ENCODE measurements at places on chromosomes 13 and 19.
A peak's percentile ranks its signal among the peaks of the same experiment; 100 is the strongest.

GRCh38 chr19:31275068-31275334 lies 74.2 kb downstream of the TSHZ3 start:
- no peak for DNase-seq

DNA sequence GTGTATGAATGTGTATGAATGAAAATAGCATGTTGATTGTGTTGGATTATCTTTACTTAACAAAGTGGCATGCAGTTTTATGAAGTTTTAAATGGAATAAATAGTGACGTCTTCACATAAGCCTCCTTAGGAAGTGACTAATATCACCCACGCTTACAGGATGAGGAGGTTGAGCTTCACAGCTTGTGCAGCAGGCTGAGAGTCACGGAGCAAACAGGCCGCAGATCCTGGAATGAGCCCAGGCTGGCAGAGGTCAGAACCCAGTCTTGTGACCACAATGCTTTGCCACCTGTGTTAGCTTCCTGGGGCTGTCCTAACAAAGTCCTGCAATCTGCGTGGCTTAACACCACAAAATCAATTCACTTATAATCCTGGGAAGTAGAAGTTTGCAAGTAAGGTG lies 20.8 kb downstream of the LAIR2 start:
- peak; percentile 38 for DNase-seq

DNA sequence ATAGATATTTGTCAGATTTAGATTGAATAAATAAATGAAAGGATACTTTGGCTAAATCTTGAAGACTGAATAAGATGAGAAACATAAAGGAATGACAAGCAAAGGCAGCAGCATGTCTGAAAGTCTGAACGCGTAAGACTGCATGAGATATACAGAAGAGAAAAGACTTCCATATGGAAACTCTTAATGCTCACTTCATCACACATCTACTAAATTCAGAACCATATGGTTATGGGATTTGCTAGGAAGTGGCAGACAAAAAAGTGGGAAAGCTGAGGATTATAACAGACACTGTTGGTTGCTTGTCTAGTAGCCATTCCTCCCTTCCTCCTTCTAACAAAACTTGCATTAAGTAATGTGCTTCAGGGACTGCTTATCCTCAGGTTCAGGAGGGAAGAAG lies 446.7 kb downstream of the KCTD12 start:
- DNase-seq = no peak

- no peak for DNase-seq
Measured at GRCh38 chr19:3995607-3996006, 10.3 kb upstream of the EEF2 start.

DNA sequence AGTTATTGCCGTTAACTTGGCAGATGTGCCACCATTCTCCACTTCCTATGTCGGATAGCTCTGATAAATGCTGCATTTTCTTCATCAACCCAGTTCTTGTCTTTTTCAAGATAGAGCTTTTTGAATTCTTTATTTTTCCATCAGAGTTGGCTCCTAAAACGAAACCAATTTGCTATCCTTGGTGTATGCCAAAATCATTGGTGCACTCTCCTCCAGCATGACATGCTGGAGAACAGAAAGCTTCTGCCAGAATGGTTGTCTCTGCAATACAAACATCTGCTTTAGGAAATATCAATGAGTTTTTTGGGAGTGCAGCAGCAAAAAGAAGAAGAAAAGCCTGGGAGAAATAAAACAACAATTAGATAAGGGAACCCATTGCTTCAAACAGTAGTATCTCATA lies 124.2 kb downstream of the CDK8 start:
- DNase-seq = no peak

DNA sequence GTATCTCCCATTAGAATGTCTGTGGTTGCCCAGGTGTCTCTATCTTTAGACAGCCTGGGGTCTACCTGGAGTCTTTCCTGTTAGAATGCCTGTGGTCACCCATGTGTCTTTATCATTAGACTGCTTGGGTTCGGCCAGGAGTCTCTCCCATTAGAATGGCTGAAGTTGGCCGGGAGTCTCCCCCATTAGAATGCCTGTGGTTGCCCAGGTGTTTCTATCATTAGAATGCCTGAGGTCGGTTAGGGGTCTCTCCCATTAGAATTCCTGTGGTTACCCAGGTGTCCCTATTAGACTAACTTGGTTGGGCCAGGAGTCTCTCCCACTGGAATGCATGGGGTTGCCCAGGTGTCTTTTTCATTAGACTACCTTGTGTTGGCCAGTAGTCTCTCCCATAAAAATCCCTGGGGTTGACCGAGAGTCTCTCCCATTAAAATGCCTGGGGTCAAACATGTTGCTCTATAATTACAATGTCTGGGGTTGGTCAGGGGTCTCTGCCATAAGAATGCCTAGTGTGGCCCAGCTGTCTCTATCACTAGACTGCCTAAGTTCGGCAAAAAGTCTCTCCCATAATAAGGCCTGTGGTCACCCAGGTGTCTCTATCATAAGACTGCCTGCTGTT lies 1448.7 kb downstream of the UQCRFS1 start:
- no peak for DNase-seq

GRCh38 chr19:32869966-32870573 lies 503 bp upstream of the SLC7A9 start:
- DNase-seq = no peak

DNA sequence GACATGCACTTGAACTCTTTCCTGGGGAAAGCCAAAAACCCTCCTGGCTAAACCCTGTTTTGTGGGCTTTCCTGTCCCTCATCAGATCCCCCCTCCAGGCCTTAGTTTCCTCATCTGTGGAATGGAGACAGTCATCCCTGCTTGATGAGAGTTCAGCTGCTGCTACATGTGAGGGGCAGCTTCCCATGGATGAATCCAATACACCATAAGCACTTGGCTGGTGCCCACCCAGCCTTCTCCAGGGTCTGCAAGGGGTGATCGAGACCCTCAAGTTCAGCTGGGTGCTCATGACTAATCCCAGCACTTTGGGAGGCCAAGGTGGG lies 21.6 kb downstream of the IL12RB1 start:
- no peak for DNase-seq

DNA sequence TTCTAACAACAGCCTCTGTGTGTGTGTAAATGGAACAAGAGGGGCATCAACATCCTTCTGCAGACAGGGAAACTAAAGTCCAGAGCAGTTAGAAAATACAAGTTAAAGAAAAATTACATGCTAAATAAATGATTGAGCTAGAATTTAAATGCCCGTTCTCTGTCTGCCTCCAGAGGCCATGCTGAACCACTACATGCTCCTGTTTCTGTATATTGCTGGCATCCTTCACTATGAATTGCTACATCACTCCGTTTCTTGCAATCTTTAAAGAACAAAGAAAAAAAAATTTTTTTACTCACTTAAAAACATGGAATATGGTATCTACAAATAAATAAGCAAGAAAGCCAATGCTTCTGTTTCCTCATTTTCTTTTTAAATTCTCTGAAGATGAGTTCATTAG lies 47.9 kb downstream of the DCT start:
- no peak for DNase-seq

DNA sequence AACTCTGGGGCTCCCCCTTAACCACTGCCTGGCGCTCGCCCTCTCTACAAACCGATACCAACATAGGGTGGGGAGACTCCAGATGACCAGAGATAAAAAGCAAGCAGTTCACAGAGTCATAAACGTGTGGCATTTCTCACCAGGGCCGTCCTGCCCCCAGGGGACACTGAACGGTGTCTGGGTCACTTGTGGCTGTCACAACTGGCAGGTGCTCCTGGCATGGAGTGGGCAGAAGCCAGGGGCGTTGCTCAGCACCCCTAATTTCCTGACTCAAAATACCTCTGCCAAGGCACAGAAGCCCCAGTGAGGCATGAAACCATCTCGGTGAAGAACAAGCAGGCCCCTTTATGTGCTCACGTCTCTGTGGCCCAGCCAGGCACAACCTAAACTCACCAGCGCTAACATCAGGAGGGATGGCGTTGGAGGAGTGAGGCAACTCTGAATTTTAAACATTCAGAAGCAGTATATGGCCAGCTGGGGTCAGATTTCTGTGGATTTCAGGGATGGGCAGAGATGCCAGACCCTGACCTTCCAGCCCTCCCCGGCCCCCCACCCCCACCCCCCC lies 1.8 kb downstream of the PIP5K1C start:
- no peak for DNase-seq

DNA sequence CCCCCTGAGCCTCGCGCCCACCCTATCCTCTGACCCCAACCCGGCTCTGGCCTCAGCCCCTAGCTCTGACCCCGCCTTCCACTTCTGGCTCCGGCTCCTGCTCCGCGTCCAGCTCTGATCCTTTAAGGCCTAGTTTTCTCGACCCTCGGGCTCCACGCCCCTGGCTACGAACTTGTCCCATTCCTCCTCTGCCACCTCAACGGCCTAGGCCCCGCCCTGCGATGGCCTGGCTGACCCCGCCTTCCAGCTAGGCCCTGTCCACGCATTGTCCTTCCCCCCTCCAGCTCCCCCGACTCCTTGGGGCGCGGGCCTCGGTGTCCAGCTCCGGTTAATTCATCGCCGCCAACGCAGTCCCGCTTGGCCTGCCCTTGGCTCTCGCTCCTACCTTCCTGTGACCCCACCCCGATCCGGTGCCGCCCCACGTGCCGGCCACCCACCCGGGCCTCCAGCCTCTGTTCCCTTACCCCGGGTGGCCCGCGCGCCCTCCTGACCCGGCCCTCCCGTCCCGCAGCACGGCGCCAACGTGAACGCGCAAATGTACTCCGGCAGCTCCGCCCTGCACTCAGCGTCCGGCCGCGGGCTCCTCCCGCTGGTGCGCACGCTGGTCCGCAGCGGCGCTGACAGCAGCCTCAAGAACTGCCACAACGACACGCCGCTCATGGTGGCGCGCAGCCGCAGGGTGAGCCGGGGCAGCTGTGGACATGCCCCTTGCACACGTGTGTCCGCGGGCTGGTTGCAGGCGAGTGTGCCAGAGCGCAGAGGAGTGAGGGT lies 9.4 kb downstream of the BCL3 start:
- DNase-seq = no peak

DNA sequence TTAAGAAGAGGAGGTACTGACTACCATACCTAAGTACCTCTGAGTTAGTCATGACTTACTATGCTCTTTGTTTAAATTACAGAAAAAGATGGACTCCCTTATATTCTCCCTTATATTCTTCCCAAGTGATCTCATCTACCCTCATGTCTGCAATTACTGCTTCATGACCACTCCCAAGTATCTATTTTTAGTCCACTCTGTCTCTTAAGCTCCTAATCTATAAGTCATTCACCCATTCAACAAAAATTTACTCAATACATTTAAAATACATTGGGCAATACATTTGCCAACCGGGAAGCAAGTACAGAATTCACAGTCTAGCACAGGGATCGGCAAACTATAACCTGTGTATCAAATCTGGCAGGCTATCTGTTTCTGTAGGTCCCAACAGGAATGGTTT lies 42.6 kb downstream of the KPNA3 start:
- DNase-seq = no peak

- no peak for DNase-seq
Measured at GRCh38 chr19:34128558-34129250, 43.6 kb upstream of the LSM14A start.

DNA sequence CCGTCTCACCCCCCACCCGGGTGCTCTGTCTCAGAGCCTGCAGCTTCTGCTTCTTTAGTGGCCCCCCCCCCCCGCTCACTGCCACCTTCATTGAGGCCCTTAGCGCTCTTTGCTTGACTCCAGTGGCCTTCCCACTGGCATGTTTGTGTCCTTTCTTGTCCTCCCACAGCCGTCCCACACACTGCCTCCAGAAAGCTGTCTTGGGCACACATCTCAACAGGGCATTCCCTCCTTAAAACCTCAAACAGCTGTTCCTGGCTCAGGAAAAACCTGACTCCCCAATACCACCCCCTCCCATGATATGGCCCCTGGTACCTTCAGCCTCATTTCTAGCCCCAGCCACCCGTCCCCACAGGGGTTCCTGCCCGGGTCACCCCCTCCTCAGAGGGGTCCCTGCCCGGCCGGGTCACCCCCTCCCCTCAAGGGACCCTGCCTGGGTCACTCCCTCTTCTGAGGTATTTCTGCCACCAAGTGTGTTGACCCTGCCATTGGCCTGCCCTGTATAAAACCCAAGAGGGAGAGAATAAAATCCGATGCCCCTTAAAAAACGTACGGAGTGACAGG lies 8.9 kb downstream of the B3GLCT start:
- DNase-seq = no peak

- DNase-seq = no peak
Measured at GRCh38 chr13:43572656-43573360, 214.0 kb downstream of the ENOX1 start.

- peak; percentile 81 for DNase-seq
Measured at GRCh38 chr19:11924886-11925650, at the start of gene ZNF700. Gene ZNF700 (plus strand): TSS chr19:11925107. CDS start chr19:11925211, 104 bp downstream.

DNA sequence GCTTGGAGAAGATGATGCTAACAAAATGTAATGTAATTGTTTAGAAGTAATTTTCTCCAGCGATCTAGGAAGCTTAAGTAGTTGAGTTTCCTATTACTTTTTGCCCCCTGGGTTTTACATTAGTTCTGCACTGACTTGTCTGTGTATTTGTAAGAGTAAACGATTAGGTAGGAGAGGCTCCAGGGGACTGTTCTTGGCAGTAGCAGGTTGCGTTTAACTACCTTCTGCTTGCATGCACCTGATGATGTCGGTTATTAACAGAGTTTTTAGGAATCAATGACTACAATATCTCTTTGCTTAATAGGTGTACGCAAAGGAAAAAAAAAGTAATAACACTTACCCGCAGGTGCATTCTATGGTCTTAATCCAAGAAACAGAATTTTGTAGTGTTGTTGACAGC lies 18.3 kb upstream of the UGGT2 start:
- no peak for DNase-seq

- no peak for DNase-seq
Measured at GRCh38 chr13:114311908-114312307, 2.4 kb upstream of the CHAMP1 start.

DNA sequence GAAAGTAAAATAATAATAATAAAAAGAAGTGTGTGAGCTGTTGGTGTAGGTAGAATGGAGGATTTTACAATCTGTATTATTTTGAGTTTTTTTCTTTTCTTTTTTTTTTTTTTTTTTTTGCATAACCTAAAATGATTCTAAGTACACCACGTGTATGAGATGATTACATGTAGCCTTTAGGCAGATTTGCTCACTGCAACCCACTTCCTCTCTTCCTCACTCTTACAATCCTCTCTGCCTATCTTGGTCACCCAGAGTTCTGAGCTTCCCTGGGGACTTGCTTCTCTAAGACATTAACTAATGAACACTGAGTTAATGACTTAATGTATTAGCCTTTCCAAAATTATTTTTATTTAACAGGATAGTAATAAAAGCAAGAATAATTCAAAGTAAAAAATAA lies 1169.6 kb downstream of the EFNB2 start:
- DNase-seq = no peak

GRCh38 chr19:18415178-18415867 lies 3.9 kb upstream of the SSBP4 start:
- DNase-seq = no peak

DNA sequence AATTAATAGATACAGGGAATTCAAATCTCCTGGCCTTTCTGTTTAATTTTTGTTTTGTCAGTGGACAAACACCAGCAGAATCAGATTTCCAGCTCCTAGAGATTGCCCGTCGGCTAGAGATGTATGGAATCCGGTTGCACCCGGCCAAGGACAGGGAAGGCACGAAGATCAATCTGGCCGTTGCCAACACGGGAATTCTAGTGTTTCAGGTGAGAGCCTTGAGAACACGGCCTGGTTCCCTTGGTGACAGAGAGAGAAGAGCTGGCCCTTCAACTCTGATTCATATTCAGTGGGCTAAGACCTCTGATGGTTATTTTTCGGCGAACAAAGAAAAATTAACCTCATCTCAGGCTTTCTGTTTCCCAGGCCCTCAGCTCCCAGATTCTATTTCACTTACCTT lies 191.3 kb downstream of the STK24 start:
- no peak for DNase-seq

- no peak for DNase-seq
Measured at GRCh38 chr13:20227288-20227687, 4.8 kb downstream of the GJB6 start.
